Hematopoietic multipotent progenitor cell treated with erythropoietin and hydrocortisone succinate and interleukin-3 and kit ligand, for 15 days (in vitro differentiated cells): ENCODE measurements at places on chromosomes 4 and X.

GRCh38 chr4:5110901-5111300 is 59.6 kb downstream of the STK32B start:
- DNase-seq: no peak

- DNase-seq: no peak
Measured at GRCh38 chr4:18795794-18796193, 774.2 kb upstream of the LCORL start.

GRCh38 chrX:618761-619450 is 11.7 kb upstream of the SHOX start:
- no peak for DNase-seq

- DNase-seq: no peak
Measured at GRCh38 chr4:38287101-38287851, 327.1 kb downstream of the PTTG2 start.

DNA sequence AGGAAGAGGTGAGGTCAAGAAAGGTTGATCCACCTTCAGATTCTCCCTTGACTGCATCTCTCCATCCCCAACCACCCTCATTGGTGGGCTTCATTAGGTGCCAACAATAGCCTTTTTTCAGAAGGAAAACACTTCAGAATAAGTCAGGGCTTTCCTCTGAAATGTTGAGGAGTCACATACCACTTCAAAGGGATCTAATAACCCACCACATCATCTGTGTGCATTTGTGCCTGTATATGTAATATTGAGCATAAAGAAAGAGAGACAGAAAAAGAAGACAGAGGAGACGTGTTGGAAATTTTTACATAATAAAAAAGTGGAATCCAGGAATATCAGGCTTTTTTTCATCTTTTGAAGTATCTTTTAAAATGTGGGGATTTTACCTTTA is 209.1 kb upstream of the SLC7A11 start:
- no peak for DNase-seq

- no peak for DNase-seq
Measured at GRCh38 chrX:136931661-136932060, 51.1 kb upstream of the RBMX start.

DNA sequence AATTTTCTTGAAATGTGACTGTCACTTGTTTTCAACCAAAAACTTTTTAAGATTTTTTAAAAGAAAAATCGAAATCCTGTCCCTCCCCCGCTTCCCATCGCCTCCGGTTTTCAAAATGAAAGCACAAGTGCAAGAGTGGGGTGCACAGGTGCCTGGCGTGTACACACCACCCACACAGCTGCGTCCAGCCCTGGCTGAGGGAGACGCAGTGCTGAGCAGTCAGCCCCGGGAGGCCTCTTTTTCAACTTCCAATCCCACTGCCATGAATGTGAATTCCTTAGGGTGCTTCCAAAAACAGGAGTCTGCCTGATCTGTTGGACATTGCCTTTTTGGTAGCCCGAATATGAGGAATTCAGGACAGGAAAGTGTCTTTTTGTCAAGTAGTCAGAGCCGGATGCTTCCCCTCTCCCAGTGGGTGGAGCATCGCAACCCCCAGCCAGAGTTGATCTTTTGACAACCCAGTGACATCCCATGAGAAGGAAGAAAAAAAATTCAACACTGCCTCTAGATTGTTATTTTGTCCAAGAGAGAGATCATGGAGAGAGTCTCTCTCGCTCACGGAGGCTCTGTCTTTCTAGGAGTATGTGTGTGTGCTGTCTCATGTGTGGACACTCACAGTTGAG is 8.9 kb downstream of the PRRG3 start:
- no peak for DNase-seq

DNA sequence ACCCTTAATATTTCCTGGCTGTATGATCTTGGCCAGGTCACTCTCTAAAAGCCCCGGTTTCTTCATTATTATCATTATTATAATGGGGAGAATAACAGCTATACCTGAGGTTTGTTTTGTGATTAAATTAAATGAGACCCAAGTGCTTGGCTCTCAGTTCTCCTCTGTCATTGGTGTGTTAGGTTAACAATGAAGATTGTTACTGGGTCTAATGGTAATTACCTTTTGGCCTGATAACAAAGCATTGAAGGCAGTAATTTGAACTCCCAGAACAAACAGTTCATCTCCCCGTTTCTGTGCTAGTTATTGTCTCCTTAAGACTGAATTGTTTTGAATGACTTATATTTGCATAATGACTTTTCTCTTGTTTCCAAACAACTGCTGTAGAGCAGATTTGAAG is 6.8 kb upstream of the ANAPC4 start:
- no peak for DNase-seq

GRCh38 chr4:46984781-46985180 is 8.6 kb downstream of the GABRA4 start:
- DNase-seq: no peak

DNA sequence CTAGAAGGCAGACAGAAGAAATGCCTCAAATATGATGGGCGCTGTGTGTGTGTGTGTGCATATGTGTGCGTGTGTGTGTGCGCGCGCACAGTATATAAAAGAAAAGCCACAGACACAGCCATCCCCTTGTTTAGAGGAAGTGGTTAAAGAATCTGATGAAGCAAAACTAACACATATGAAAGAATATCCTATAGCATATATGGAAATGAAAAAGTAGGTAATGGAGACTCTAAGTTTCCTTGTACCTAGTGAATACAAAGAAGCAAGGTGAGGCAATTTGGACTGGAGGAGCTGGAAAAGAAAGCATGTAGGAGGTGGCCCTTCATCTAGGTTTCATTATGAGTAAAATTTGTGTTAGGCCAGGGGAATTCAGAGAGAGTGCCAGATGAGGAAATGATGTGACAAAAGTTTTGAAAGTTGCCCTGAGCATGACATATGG is 58.6 kb upstream of the MCF2 start:
- no peak for DNase-seq

GRCh38 chr4:95957054-95957453 is 117.2 kb downstream of the PDHA2 start:
- DNase-seq: no peak

- no peak for DNase-seq
Measured at GRCh38 chr4:148449921-148450320, 7.7 kb upstream of the NR3C2 start.

GRCh38 chr4:40227284-40227683 is 30.5 kb downstream of the RHOH start:
- no peak for DNase-seq

DNA sequence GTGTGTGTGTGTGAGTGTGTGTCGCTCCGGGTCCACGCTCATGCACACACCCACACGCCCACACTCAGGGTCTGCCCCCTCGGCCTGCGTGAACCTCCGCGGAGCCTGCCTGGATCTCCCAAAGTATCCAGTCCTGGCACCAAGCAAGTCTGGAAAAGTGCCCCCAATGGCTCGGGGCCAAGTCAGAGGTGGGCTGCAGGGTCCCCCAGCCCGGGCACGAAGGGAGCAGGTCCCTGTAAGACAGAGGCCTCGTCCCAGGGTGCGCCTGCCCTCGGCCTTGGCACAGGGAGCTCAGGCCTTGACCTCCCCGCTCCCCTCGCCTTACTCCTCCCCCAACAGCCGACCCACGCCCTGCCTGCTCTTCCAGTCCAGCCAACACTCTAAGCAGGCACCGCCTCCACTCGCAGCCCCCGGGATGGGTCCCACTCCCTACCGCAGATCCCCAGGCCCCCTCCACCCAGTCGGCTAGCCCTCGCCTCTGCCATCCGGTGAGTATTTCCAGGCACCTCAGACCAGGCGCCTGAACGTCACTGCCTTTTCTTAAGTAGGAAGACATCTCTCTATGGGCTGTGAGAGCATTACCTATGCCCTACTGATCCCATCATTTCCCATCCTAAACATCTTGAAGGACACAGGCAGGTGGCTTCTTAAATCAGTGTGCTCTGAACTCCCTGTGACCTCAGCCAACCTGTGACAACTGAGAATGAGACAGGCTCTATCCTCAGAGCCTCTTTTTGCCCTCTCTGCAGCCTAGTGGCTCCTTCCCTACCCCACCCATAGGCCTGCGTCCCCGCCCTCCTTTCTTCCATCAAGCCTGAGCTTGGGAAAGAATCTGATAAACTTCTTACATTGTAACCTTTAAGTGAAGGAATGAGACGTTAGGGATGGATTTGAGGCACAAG is 704 bp downstream of the FAM114A1 start:
- DNase-seq: no peak
